HT1080 (cell line): ENCODE measurements at places on chromosomes 5 and 9. TPM values are rescaled to one million over a fixed set of nuclear protein-coding genes. Genes with fewer than 3 reads are reported as not detected.
A peak's percentile ranks its signal among the peaks of the same experiment; 100 is the strongest.

- DNase-seq, result no peak
These were observed 3.6 kb downstream of the RNF130 start for GRCh38 chr5:180067986-180068385.

CHSY3 gene
- 10.5 and 11.8 TPM in 2 replicates for total RNA-seq

OGN gene
- total RNA-seq, result not detected in 2 replicates

DNA sequence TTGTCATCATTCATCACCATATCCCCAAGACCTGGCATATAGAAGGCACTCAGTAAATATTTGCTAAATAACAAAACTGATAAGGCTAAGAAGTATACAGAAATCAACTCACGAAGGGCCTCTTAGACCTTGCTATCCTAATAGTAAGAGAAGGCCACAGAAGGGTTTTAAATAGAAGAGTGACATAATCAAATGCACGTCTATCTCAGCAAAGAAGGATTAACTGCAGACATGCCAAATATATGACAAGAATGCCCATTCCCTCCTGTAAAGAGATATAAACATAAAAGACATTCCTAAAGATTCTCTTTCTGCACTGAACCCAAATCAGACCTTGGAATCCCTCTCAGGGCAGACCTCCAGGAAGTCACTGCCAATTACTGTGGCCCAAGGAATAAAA, 34.1 kb downstream of the ECPAS start:
- no peak for DNase-seq

ABLIM3 gene
- total RNA-seq, result 23.4 and 30.4 TPM in 2 replicates

DNA sequence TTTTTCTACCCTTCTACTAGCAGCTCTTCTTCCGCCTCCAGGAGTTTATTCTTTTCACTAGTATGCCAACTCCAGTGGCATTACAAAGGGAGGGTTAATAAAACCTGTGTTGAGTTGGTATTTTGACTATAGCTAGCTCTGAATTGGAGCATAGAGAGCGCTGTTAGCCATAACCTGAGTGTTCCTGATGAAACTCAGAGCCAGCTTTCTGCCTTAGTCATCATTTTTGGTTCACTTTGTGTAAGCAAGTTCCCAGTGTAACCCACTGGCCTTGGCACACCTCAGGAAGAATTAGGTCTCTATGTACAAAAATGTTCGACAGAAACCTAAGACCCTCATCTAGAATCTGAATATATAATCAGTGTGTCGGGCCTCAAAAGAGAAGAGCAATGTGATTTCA, 238.9 kb downstream of the NR3C1 start:
- no peak for DNase-seq

DNA sequence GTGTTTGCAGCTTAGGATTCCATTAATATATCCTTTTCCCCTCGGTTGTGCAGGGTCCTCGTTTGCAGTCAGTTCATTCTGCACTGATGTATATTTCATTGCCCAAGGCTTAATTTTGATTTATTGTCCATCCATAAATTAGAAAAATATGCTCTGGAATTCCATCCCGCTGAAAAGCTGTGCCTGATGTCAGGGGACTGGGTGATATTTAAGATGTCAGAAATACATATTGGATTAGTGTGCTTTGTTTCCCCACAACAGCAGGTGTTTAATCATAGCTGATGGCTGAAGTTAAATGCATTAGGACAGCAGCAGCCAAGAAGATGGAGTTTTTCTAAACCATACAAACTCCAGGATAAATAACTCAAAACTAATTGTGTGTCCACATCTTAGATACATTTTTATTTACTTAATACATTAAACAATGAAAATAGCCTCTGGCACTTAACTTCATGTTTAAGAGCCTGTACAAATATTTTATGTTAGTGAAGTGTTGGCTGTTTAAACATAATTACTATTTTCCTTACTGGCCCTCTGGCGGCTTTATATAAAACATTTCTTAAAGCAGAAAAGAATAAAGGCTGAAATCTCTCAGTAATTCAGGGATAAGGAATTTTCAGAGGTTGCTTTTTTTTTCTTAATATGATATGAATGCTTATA, 170.4 kb upstream of the TBCA start:
- DNase-seq, result no peak

DNA sequence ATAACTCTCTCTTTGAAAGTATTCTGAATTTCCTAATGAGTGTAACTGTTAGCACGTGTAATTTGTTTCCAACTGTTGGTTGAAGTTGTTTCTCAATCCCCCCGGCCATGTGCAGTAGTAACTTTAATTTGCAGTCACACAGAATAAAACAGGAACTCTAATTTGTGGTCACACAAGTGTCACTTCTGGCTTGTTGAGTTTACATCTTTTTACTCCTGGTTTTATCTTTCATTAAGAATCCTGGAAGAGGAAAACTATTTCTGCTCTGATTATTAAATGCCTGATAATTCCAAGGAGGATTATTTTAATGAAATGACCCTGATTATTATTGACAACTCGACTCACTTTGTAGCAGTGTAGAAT, 1.2 kb downstream of the SCAMP1 start:
- DNase-seq, result no peak

DNA sequence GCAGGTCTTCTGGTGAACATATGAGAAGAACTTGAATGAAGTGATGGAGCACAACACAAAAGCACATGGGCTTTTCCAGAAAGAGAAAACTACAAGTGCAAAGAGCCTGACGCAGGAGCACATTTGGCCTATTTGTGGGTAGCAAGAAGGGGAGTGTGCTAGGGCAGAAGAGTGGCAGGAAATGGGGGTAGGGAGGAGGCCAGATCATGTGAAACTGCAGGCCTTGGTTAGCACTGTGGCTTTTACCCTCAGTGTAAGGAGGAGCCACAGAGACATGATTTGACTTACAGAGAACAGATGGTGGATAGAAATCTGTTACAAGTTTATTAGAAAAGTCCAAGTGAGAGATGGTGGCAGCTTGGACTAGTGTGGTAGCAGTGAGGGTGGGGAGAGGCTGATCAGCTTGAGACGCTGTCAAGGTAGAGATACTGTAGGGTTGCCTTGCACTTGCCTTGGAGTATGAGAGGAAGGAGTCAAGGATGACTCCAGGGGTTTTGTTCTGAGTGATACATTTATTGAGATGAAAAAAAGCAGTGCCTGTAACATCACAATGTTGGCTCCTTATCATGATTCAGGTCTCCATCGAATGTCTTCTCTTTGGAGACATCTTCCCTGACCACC, 126.7 kb downstream of the PPP2R2B start:
- no peak for DNase-seq

DNA sequence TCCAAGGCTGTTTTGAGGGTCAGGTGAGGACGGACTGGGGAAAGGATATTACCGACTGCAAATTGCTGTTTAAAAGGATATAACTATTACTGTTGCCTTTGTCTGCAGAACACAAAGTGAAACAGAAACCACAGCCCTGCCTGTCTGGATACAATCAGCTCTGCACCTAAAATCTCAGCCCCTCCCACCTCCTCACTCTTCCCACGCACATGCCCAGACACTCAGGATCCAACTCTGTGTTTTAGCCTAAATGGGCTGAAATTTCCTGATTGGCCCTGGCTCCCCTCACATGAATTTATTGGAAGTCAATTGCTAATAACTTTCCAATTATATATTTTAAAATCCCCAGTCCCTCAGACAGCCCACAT, 176.3 kb upstream of the PPP1R26 start:
- no peak for DNase-seq

DNA sequence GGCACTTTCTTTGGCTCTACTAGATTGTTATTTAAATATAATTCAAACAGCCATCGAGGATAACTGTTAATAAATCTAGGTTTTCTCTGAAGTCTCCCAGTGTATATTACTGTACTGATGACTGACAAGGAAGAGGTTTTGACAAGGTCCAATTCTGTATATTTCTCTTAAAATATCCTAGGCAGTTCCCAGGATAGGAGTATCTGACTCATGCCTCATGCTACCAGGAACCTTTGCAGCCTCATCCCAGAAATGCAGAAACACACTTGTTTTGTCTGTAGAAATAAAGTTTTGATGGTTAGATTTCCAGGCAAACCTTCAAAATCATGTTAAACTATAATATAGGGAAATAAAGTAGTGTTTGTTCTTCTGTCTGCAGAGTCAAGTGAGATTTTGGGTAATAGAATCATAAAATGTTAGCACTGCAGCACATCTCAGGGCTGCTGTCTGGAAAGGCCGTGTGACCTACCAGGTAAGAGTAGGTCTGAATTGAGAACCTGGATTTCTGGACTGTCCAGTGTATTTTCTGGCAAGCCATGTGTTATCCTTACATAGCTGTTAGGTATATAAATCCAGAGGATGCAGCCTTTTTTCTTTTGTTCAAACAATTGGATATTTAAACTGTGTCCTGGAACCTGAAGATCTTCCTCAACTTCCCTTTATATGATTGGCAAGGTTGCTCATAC, 8.3 kb downstream of the UBE2D2 start:
- no peak for DNase-seq

DNA sequence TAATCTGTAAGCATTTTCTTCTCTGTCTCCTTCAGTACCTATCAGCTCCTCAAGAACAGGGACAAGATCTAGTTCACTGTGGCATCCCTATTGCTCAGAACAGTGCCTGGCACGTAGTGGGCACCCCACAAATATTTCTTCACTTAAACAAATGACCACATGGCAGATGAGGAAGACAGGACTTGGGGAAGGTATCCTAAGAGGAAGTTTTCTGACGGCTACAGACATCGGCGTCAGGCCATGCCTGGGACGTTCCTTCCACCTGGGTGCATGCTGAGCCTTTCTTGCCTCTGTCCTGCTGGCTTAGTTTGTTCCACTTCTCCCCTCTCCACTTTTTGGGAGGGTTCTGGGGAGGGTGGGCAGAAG, 60.2 kb downstream of the NEURL1B start:
- no peak for DNase-seq

GRCh38 chr9:69898714-69899209, 78.1 kb downstream of the CFAP95 start:
- DNase-seq, result peak; percentile 99

DNA sequence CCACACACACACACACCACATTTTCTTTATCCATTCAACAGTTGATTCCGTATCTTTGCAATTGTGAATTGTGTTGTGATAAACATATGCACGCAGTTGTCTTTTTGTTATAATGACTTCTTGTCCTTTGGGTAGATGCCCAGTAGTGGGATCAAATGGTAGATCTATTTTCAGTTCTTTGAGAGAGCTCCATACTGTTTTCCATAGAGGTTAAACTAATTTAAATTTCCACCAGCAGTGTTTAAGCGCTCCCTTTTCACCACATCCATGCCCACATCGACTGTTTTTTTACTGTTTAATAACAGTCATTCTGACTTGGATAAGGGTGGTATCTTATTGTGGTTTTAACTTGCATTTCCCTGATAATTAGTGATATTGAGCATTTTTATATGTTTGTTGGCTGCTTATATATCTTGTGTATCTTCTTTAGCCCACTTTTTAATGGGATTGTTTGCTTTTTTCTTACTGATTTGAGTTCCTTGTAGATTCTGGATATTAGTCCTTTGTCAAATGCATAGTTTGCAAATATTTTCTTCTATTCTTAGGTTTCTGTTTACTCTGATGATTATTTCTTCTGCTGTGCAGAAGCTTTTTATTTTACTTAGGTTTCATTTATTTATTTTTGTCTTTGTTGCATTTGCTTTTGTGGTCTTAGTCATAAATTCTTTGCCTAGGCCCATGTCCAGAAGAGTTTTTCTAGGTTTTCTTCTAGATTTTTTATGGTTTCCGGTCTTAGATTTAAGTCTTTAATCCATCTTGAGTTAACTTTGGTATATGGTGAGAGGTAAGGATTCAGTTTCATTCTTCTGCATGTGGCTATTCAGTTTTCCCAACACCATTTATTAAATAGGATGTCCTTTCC, 82.4 kb downstream of the SH3RF2 start:
- no peak for DNase-seq

GRCh38 chr5:131441184-131441583, 177.3 kb downstream of the CDC42SE2 start:
- no peak for DNase-seq

PTPN3 gene
- total RNA-seq, result 5.0 and 10.1 TPM in 2 replicates

GRCh38 chr5:113172231-113172826, 195.7 kb downstream of the DCP2 start:
- DNase-seq, result no peak

TMEM215 gene
- not detected in 2 replicates for total RNA-seq

- no peak for DNase-seq
These were observed 178.3 kb downstream of the DEPDC1B start for GRCh38 chr5:60521376-60522291.
